ENCODE measurements at places on chromosomes 6 and 20.

- DNase-seq: no peak
Measured at GRCh38 chr6:48281217-48281616, 170.2 kb upstream of the PTCHD4 start.

GRCh38 chr20:31860390-31861134 lies 9.8 kb downstream of the DUSP15 start:
- DNase-seq: no peak

- peak; percentile 66 for DNase-seq
Measured at GRCh38 chr6:18491308-18492045, 104.3 kb downstream of the RNF144B start.

DNA sequence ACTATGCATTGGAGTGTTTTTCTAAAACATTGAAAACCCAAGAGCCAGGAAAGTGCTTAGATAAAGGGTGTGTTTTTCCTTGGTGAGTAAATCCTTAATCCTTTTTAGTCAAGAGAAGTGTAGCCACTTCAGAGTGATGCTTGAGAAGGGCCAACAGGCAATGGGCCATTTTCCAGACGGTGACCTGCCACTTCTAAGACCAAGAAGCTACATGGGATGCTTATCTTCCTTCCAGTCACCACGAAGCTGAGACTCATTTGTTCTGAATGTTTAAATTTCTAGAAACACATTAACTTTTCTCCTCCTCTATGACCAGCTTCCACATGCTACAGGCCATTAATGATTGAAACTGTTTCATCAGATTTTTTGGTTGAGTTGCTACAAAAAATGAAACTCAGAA lies 34.4 kb upstream of the NHSL1 start:
- DNase-seq: no peak

- DNase-seq: no peak
Measured at GRCh38 chr20:8152183-8152582, 20.1 kb downstream of the PLCB1 start.

GRCh38 chr6:71048320-71049164 lies 91.7 kb upstream of the B3GAT2 start:
- DNase-seq: no peak
